Ureter (tissue), 1 donor: ENCODE measurements at places on chromosomes 11 and 22. TPM values are rescaled to one million over a fixed set of nuclear protein-coding genes. Genes with fewer than 3 reads are reported as not detected.

DNA sequence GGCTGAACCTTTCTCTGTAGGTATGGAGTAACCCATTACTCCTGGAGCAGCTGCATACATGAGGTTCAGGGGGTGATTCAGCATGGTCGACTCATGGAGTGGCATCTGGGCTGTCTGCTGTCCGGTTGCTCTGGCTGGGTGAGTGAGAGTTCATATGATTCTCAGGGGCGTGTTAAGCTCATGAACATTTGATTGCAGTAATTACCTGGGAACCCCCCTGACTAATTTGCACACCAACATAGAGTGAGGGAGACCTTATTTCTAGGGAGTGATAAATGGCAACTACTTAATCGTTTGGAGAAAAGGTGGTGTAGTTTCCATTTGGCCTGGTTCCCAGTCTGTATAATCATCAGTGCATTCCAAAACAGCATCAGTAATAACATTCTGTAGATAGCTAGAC is 661.9 kb downstream of the ETS1 start:
- no peak for DNase-seq

GRCh38 chr22:22073769-22074561 is 91.4 kb upstream of the TOP3B start:
- DNase-seq = no peak

DNA sequence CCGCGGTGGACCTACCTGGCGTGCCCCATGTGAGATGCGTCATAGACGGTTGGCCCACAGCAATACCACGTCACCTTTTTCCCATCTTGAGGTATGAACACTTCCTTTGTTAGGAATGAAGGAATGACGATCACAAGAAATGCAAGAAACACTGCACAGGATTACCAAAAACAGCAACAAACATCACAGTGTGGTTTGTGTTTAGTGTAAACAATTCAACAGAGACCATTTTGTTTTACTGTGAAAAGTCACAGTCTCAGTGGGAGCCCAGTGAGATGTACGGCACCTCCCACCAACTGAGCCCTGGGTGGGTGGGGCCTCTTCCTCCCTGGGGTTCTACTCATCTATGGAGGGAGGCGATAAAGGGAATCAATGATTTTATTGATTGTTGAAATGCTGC is 16.3 kb downstream of the CARS1 start:
- no peak for DNase-seq

DNA sequence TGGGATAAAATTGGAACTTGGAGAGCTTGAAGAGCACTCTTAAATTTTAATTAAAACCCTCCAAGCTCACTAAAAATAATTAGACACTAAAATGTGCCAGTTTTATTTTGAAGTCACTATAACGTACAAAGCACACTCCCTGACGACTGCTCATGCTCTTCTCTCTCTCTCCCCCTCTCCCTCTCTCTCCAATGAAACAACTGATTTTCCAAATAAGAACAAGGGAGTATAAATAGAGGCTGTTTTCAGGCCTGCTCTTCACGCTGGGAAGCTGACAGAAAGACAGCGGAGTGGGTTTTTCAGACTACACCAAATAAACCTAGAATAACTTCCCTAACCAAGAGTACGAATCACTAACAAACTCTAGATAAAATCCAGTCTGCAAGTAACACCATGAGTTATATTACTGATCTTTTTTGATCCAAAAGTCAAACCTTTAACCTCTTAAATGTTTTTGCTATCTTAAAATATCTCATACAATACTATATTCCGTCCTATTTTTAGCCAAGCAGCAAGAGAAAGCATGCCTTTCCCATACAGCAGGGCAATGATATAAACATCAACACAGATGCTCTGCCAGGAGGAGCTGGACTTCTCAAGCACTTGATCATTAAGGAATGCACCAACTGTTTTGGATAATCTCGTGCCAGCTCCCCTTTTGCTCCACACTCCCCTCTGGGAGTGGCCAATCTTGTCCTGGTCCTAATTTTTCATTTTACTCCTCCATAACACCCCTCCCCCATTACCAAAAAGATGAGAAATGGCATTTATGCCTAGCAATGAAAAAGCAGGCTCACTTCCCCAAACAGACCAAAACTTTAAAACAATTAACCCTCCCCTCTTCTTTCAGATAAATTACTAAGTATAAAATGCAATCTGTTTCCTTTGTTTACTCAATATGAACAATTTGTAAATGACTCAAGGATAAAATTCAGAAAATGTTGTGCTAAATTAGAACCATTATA is 116.9 kb downstream of the SOX6 start:
- DNase-seq = no peak

- DNase-seq = no peak
Observed at GRCh38 chr11:60768202-60768601, 11.5 kb downstream of the MS4A15 start.

DNA sequence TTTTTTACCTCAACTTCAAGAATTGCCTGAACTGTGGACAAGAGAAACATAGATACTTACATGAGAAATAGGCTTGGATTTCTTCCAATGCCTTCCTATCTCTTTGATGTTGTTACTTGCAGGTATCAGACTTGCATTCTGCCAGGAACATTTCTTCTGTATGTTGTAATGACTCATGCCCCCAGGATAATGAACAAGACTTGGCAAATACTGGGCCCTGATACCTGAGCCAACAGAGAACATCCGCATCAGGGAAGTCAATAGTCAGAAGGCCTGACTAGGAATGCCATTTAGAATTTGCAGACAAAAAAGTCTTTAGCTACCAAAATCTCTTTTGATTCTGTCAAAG is 273.7 kb upstream of the KIRREL3 start:
- DNase-seq = no peak

- no peak for DNase-seq
Observed at GRCh38 chr22:41620589-41621098, at the start of gene DESI1. Gene DESI1, minus strand, starts transcription at chr22:41621043. Its CDS starts 204 bp downstream, at chr22:41620839.

DNA sequence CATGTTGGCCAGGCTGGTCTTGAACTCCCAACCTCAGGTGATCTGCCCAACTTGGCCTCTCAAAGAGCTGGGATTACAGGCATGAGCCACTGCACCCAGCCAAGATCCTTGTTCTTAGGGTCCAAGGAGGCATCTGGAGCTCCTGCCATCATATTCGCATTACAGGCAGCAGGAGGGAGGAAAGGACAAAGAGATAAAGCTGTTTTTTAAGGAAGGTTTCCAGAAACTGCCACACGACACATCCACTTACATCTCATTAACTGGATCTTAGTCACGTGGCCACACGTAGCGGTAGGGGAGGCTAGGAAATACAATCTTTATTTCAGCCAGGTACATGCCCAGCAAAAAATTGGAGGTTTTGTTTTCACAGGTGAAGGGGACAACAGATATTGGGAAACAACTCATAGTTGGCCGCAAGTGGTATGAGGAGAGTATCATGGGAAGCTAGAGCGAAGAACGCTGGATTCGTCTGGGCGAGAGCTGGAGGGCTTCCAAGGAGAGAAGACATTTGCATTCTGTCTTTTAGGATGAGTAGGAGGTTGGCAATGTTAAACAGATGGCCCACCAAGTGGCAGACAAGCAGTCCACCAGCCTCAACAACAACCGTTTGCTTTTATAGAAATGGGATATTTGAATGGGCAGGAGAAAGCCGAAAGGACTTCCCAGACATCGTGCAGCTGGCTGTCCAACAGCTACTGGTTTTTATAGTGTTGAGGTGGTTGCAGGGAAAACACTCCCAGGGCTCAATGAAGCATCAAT is 39.2 kb upstream of the DMC1 start:
- DNase-seq = no peak

- no peak for DNase-seq
Observed at GRCh38 chr11:96193745-96194443, 149.1 kb downstream of the MAML2 start.

The TMEM191B gene
- total RNA-seq = 1.5 TPM

The SVIP gene
- 21.0 TPM for total RNA-seq

The ACAT1 gene
- 40.1 TPM for total RNA-seq

GRCh38 chr11:35281169-35281688 is 138.1 kb downstream of the SLC1A2 start:
- no peak for DNase-seq

GRCh38 chr22:35605851-35606481 is 11.2 kb downstream of the MB start:
- no peak for DNase-seq
